ENCODE measurements at places on chromosomes 16 and 17.

- DNase-seq = no peak
Observed at GRCh38 chr17:65515959-65516948, 45.2 kb downstream of the AXIN2 start.

DNA sequence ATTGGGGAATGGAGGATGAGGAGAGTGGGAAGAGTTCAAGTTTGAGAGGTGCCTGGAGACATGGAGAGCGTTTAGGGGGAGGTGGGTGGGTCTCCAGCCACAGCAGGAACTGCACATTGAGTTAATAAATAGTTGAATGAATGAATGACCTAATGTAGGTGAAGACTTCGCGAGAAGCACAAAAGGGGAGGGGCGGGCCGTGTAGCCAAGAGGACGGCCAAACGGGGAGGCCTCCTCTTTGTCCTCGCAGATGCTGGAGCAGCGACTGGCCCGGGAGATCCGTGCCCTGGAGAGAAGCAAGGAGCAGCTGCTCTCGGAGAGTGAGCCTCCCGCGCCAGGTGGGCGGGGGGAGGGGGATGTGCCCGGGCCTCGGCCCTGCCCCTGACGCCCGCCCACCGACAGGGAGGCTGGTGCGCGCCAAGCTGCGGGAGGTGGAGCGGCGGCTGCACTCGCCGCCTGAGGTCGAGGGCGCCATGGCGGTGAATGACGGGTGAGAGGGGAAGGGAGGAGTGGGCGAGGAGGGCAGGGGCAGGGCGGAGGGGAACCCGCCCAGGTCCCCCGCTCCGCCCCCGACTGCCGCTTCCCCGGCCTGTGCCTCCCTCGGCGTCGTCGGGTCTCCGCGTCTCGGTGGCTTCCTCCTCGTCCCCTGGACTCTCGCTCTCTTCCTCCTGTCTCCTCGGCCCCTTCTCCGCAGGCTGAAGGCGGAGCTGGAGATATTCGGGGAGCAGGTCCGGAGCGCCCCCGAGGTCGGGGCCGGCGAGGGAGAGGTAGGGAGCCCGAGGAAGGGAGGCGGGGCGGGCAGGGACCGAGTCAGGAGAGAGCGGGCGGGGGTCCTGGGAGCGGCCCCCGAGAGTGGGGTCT, 12.9 kb downstream of the SYCE1L start:
- peak; percentile 71 for DNase-seq

GRCh38 chr17:31508288-31509094, 117.0 kb downstream of the RAB11FIP4 start:
- DNase-seq = peak; percentile 91

DNA sequence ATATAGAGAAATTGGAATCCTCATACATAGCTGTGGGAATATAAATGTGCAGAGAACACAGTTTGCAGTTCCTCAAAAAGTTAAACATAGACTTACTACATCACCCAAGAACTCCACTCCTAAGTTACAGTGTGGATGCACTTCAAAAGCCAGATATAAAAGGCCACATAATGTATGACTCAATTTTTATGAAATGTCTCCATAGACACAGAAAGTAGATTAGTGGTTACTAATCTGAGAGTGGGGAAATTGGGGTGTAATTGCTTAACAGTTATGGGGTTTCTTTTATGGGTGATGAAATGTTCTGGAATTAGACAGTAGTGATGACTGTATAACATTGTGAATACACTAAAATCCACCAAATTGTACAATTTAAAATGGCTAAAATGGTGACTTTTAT, 60.9 kb downstream of the CACNG1 start:
- DNase-seq = no peak

DNA sequence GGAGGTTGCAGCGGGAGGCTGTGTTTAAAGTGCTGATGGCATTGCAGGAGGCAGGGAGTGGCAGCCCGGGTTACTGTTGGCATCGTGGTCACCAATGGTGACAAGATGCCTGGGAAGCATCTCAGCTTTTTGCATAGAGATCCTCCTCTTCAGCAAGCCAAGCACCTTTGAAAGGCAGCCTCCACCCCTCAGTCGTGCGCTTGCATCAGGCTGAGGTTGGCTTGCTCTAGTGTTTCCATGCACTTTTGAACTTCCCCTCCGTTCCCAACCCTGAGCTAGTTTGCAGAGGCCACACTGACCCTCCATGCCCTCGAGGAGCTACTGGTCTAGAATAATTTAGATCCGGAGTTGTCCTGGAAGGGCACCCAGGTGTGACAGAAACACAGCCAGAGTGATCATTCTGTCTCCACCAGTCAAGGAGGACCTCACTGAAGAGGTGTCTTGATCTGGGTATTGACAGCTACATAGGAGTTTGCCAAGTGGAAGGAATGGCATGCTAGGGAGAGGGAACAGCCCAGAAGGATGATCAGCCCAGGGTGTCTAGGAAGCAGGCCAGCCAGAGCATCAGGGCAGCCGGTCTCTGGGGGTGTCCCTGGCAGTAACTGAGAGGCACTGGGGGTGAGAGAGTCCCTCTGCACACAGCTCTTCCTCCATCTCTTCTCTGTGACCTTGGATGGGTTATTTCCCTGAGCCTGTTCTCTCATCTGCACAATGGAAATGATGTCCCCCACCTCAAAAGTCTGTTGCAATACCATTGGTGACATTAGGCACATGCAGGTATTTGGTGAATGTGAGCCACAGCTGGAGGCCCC, 7.7 kb downstream of the BEAN1 start:
- DNase-seq = no peak

- no peak for DNase-seq
Observed at GRCh38 chr17:705863-706262, 8.8 kb downstream of the VPS53 start.

DNA sequence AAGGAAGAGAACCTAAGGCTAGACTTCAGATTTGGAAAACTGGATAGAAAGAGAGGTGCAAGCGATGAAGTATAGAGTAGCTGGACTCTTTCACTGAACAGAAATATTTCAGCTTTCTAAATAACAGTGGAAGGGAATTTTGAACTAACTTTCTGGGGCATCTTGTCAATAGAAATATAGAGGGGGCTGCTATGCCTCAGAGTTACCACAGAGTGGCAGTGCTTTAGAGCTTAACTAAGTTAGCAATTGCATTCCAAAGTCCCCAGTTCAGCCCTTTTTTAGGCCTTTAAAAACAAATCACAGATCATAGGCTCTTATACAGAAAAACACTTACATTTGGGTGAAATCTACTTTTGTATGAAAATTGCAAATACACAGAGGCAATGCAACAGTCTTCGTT, 154.2 kb upstream of the CDH8 start:
- no peak for DNase-seq

- no peak for DNase-seq
Observed at GRCh38 chr17:63985387-63986140, 12.6 kb upstream of the PRR29 start.

GRCh38 chr16:10180771-10181163, 1.5 kb downstream of the GRIN2A start:
- DNase-seq = no peak

DNA sequence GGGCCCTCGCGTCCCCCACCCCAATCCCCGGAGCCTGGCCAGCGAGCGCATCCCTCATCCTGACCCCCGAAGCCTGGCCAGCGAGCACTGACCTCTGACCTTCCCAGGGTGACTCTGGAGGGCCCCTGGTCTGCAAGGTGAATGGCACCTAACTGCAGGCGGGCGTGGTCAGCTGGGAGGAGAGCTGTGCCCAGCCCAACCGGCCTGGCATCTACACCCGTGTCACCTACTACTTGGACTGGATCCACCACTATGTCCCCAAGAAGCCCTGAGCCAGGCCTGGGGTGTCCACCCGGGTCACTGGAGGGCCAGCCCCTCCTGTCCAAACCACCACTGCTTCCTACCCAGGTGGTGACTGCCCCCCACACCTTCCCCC, 2.3 kb downstream of the TPSD1 start:
- DNase-seq = no peak

DNA sequence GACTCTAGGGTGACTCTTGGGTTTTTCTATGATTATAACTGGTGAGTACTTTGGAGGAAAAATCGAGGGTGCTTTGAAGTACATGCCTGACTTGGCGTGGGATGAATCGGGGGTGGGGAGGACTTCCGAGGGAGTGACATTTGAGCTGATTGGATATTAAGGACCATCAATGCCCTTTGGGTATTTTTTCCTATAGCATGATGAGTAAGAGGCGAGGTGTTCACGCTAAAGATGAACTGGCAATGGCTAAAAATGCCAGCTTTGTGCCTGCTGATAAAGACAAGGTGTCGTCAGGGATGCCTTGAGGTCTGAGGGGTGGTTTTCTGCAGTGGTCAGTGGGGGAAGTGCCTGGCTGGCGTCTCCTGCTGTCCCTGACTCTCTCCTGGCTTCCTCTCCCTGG, 25.3 kb downstream of the USP43 start:
- no peak for DNase-seq

- no peak for DNase-seq
Observed at GRCh38 chr17:17063546-17064122, 21.4 kb downstream of the MPRIP start.

- DNase-seq = no peak
Observed at GRCh38 chr17:68013385-68013784, 17.1 kb upstream of the C17orf58 start.

GRCh38 chr16:63702981-63703590, 1418.8 kb downstream of the CDH11 start:
- no peak for DNase-seq

DNA sequence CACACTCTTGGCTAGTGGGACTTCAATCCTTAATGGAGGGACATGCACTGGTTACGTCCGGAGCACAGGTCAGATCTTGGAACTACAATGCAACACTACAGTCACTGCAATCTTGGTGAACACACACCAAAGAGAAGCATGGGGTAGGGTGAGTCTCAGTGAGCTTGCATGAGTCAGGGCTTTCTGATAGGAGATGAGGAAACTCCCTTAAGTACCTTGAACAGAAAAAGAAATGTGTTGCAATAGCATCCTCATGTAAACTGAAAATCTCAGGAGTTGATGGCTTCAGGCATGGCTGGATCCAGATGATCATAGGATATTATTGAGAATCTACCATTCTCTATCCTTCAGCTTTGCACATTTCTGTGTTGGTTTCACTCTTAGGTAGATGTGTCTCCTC, 54.1 kb downstream of the CES1 start:
- DNase-seq = no peak

DNA sequence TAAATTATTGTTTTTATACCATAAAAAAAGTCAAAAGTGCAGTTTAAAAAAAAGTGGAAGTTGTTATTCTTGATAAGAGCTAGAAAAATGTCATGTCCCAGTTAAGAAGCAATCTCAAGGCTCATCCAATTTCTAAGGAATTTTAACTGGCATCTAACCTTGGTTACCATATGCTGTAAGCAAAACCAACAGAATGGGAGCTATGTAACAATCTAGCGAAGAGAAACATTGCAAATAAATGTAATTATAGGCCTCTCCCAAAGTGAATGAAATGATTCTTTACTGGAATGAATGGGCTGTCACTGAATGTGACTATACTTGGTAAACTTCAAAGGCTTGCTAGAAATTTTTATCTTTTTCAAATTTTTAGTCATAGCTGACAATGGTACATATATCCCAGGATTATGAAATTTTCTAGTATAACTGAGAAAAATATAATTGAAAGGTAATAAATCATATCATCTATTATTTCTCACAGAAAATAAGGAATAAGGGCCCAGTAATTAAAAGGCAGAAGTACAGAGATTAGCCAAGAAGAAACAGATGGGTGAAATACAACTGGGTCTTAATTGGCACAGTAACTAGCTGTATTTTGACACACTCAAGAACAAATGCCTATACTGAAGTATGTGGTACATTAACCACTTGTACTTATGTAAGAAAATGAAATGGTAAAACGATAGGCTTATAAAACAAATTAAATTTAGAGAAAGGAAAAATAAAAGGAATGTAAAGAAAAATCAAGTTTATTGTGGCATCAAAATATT, 61.5 kb downstream of the NETO2 start:
- DNase-seq = no peak

- DNase-seq = no peak
Observed at GRCh38 chr17:72126575-72127486, 6.0 kb downstream of the SOX9 start.

DNA sequence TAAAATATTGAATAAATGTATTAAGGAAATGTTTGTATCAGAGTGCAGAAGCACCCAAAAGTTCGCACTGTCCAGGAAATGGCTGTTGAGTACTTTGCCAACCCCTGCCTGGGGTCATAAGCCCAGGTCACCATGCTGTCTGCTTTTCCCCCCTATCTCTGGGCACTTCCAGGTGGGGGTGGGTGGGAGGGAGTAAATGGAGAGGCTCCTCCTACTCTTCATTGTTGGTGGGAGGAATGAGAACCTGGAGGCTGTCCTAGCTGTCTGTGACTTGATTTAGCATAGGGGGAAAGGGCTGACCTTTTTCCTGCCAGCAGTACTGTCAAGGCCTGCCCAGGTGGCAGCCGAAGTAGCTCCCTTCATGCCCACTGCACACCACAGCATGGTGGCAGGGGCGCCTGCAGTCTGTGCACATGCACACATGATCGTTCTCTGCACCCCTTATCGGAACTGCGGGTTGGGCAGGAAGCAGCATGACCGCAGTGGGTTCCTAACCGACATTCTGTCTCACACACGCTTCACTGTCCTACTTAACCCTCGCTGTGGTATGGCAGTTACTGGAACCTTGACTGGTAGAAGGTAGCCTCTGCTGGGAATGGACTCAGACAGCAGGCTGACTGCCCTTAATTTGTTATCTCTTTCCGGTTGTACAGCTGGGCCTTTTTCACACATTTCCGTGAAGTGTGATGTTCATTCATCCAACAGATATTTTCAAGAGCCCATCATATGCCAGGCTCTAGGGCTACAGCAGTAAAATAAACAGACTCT, 41.5 kb downstream of the LDHD start:
- DNase-seq = peak; percentile 87

DNA sequence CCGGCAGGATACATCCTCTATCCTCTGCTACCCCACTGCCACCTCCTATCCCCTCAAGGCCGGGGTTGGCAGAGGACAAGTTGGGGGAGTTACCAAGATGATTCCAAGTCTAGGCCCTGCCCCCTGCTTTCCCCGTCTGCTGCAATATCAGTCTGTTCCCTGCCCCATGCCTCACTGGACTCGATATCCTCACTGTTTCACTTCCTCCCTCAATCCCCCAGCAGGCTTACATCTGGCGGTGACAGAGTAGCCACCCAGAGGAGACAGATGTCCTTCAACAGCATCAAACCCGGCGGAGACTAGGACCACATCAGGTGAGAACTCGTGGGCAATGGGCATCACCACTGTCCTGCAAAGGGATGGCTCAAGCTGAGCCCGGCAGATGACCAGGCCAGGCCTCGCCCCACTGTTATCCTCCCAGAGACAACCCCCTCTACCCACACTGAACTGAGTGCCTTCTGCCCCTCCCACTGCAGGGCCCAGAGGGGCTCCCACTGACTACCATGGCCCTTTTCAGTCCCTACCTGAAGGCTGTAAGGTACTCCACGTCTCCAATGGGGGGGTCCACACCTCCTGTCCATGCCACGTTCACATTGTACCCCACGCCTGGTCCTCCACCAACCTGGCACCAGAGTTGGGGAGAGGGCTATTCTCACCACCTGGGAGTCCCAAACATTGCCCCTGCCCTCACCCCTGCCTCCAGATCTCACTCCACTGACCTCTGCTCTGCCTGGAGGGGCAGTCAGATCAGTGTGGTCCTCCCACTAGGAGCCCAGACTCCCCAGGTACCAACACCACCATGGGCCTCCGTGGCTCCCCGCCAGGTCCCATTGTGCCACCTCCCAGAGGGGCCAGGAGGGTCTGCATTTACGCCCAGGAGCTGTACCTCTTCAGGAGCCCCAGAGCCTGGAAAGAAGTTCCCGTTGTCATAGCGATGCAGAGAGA, 9.6 kb downstream of the G6PC3 start:
- no peak for DNase-seq

- DNase-seq = no peak
Observed at GRCh38 chr17:47636273-47637030, 13.3 kb upstream of the KPNB1 start.

GRCh38 chr17:80850817-80851216, 140.8 kb upstream of the CHMP6 start:
- no peak for DNase-seq

- no peak for DNase-seq
Observed at GRCh38 chr16:10625595-10626357, 45.4 kb upstream of the EMP2 start.

Measured in CD4-positive, alpha-beta memory T cell (primary cell).